Thymus (tissue), 14 donors: ENCODE measurements at places on chromosomes 7 and 10. TPM values are rescaled to one million over a fixed set of nuclear protein-coding genes. Genes with fewer than 3 reads are reported as not detected.

The IFIT2 gene
- total RNA-seq = 8.7 TPM

The MPP7 gene
- 2.8 TPM for total RNA-seq

The TRIM74 gene
- total RNA-seq = 0.09 TPM

The EGR2 gene
- total RNA-seq = 6.6 TPM

The HOXA2 gene
- total RNA-seq = 1.5 TPM

The PURB gene
- 8.0 TPM for total RNA-seq

The MYH16 gene
- total RNA-seq = 0.05 TPM

The WAPL gene
- 50.9 TPM for total RNA-seq

The TMEM273 gene
- total RNA-seq = 10.2 TPM

The OLAH gene
- total RNA-seq = 0.09 TPM

The SPDYE16 gene
- total RNA-seq = 0.14 TPM

The PLXNA4 gene
- 0.66 TPM for total RNA-seq

The SYPL1 gene
- 22.4 TPM for total RNA-seq

The SLC18A3 gene
- not detected for total RNA-seq

The VCL gene
- 12.0 TPM for total RNA-seq

The PPIA gene
- total RNA-seq = 3,565 TPM

The TACR2 gene
- 0.05 TPM for total RNA-seq

The CBX3 gene
- total RNA-seq = 266 TPM

The ENKUR gene
- total RNA-seq = 0.05 TPM

The FXYD4 gene
- total RNA-seq = 0.14 TPM

The VAX1 gene
- not detected for total RNA-seq

The TFEC gene
- 9.1 TPM for total RNA-seq

The LIPM gene
- total RNA-seq = not detected

The MKI67 gene
- 41.5 TPM for total RNA-seq

The WNT8B gene
- 0.14 TPM for total RNA-seq

The CH25H gene
- 8.5 TPM for total RNA-seq

The ICA1 gene
- 6.3 TPM for total RNA-seq

The GPR15LG gene
- total RNA-seq = 0.38 TPM

The PON3 gene
- total RNA-seq = 3.2 TPM

The UTF1 gene
- not detected for total RNA-seq

The IGFBP3 gene
- total RNA-seq = 37.0 TPM

The C10orf105 gene
- total RNA-seq = 0.42 TPM

The GCK gene
- 0.24 TPM for total RNA-seq

The ST8SIA6 gene
- total RNA-seq = 0.42 TPM

The NUTM2B gene
- total RNA-seq = 0.61 TPM

The PIP4K2A gene
- 60.4 TPM for total RNA-seq

The NPY4R gene
- 0.05 TPM for total RNA-seq

The TUBAL3 gene
- 1.3 TPM for total RNA-seq

The SFTPA1 gene
- 1.4 TPM for total RNA-seq

The GDF2 gene
- total RNA-seq = not detected

The ZNF800 gene
- total RNA-seq = 21.8 TPM

The SCIN gene
- total RNA-seq = 0.33 TPM

The NOD1 gene
- total RNA-seq = 4.3 TPM

The GTF2I gene
- 91.4 TPM for total RNA-seq

The MUC12 gene
- 0.57 TPM for total RNA-seq

The TBX20 gene
- total RNA-seq = 0.09 TPM
